Astrocyte (in vitro differentiated cells and primary cell): ENCODE measurements at places on chromosomes 1 and 21. TPM values are rescaled to one million over a fixed set of nuclear protein-coding genes. Genes with fewer than 3 reads are reported as not detected.

- DNase-seq: no peak
- peak overlapping the region; percentile 52 for H3K4me3 ChIP-seq
- H3K4me1 ChIP-seq: peaks cover 6% of the 10 kb centered on the region
Measured at GRCh38 chr1:167120899-167121298, 27.0 kb downstream of the STYXL2 start.

DNA sequence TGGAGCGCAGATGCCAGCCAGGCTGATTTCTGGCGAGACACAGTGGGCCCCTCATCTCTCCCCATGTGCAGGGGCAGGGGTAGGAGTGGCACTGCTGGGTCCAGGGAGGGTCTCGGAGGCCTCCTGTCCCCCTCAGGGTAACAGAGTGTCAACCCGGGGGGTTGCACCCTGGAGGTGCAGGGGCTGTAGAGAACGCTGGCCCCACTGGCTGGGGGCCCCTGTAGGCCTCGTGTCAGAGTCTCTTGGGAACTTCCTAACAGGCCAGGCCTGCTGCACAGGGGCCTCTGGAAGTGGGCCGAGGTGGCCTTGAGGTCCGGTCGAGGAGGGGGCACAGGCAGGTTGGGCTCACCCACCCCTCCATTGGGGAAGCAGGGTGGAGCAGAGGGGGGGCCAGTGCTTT is 38.9 kb upstream of the AJAP1 start:
- no peak overlapping the region for H3K4me3 ChIP-seq
- H3K36me3 ChIP-seq: no peaks in the 10 kb centered on the region
- H3K27ac ChIP-seq: no peak overlapping the region
- DNase-seq: no peak
- H3K4me1 ChIP-seq: no peaks in the 10 kb centered on the region

GRCh38 chr1:231801042-231801585 is 174.5 kb downstream of the DISC1 start:
- no peaks in the 10 kb centered on the region for H3K36me3 ChIP-seq
- H3K27me3 ChIP-seq: no peaks in the 10 kb centered on the region
- no peak overlapping the region for H3K27ac ChIP-seq
- no peak for DNase-seq

The RNF187 gene
- 129 and 146 TPM in 2 replicates for total RNA-seq

DNA sequence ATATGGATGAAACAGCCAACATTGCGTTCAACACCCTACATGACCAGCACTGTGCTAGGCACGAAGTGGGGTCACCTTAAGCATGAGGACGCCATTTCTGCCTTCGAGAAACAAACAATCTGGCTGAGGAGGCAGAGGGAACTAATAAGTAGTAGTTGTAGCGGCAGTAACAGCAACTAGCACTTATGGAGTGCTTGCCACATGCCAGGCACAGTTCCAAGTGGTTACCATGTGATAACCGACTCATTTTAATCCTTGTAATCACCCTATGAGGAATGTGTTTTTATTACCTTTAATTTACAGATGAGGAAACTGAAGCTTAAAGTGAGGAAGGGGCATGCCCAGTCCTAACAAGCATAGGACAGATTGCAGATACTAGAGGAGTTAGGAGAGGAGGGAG is 33.7 kb downstream of the KCND3 start:
- H3K27ac ChIP-seq: no peak overlapping the region
- H3K4me1 ChIP-seq: no peaks in the 10 kb centered on the region
- no peaks in the 10 kb centered on the region for H3K36me3 ChIP-seq
- DNase-seq: peak; percentile 12

- no peaks in the 10 kb centered on the region for H3K4me1 ChIP-seq
- H3K36me3 ChIP-seq: no peaks in the 10 kb centered on the region
- no peak for DNase-seq
- no peaks in the 10 kb centered on the region for H3K27me3 ChIP-seq
Measured at GRCh38 chr1:162218546-162218945, 149.1 kb downstream of the NOS1AP start.

DNA sequence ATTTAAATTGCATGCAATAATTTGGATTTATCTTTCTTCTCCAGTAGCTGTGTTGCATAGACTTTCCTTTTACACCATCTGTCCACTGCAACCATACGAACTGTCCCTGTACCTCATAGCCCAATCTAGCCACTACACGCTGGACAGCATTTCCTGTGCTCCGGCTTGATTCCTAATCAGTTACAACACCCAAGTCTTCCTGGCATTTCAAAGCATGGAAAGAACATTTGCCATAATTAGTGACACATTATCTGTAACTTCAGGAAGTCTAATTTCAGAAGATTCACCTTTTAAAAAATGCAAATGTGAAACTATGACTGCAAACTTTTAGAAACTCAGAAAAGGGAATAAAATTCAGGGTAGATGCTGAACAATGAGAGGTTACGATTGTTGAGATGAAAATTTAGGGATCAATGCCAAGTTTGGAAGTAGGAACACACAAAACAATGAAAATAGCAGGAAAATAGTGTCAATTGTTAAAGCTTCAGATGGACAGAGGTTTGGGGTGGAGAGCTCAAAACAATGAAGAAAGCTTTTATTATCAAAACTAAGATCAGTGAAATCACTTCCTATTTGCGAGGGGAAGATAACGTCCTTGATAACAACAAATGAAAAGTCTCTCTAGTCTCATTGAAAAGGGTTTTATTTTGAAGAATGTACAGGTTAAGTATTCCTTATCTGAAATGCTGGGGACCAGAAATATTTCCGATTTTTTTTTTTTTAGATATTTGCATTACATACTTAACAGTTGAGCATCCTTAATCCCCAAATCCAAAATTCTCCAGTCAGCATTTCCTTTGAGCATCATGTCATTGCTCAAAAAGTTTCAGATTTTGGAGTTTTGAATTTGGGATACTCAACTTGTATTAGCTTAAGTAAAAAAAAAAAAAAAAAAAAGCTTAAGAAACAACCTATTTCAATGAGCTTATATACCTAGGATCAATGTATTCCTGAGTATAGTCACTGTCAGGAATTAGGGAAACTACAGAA is 107.3 kb downstream of the FNBP1L start:
- no peak for DNase-seq
- H3K36me3 ChIP-seq: peaks cover 11% of the 10 kb centered on the region
- no peaks in the 10 kb centered on the region for H3K27me3 ChIP-seq

The FCRL5 gene
- not detected in 2 replicates for total RNA-seq

DNA sequence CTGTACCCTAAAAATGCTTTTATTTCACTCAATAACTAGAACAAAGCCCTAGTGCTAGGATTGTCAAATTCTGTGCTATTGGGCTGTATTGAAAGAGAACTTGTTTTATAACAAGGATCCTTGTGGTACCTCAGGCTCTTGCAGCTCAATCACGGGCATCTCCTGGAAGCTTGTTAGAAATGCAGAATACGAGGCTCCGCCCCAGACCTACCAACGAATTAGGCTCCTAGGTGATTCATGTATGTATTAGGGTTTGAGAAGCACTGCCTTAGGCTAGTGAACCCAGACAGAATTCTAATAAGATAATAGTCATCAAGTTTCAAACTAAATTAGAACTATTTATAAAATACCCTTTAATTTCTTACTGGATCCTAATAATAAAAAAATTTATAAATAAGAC is 45.6 kb downstream of the ZZZ3 start:
- H3K4me1 ChIP-seq: no peaks in the 10 kb centered on the region
- peaks cover 13% of the 10 kb centered on the region for H3K36me3 ChIP-seq
- DNase-seq: no peak
- no peak overlapping the region for H3K4me3 ChIP-seq

GRCh38 chr1:54407404-54408146 is 1.4 kb upstream of the SSBP3 start:
- peak overlapping the region; percentile 66 for H3K4me3 ChIP-seq
- DNase-seq: peak; percentile 87
- peak overlapping the region; percentile 79 for H3K27ac ChIP-seq
- H3K36me3 ChIP-seq: no peaks in the 10 kb centered on the region
- H3K4me1 ChIP-seq: peaks cover 36% of the 10 kb centered on the region

- no peak overlapping the region for H3K27ac ChIP-seq
- no peaks in the 10 kb centered on the region for H3K4me1 ChIP-seq
- no peak for DNase-seq
Measured at GRCh38 chr1:197327776-197328364, 59.8 kb downstream of the CRB1 start.

The S100A14 gene
- 0.38 and 0.57 TPM in 2 replicates for total RNA-seq

The MCOLN2 gene
- total RNA-seq: 1.4 and 1.6 TPM in 2 replicates

The XCL2 gene
- total RNA-seq: not detected in 2 replicates

DNA sequence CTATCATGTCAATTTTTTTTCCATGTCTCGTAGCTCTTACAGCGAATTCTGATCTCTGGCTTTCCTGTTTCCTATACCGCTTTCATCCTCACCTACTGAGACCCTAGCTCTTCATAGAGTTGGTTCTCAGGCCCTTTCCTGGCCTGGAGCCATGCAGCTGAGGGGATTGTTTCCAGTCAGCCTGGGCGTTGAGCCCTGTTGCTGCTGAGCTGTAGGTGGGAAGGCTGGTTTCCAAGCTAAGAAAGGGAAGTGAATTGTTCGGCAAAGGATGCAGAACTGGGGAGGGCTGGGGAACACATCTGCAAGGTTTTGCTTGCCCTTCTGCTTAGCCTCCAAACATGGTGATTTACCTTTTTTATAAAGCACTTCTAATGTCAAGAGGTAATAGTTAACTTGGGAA is 41.5 kb downstream of the SPATA46 start:
- H3K4me3 ChIP-seq: no peak overlapping the region
- no peaks in the 10 kb centered on the region for H3K4me1 ChIP-seq
- no peak overlapping the region for H3K27ac ChIP-seq
- H3K27me3 ChIP-seq: no peaks in the 10 kb centered on the region

The PLA2G5 gene
- total RNA-seq: not detected in 2 replicates

The MNDA gene
- not detected in 2 replicates for total RNA-seq

The NEK2 gene
- 1.4 and 1.6 TPM in 2 replicates for total RNA-seq

The STX12 gene
- 62.1 and 64.0 TPM in 2 replicates for total RNA-seq

DNA sequence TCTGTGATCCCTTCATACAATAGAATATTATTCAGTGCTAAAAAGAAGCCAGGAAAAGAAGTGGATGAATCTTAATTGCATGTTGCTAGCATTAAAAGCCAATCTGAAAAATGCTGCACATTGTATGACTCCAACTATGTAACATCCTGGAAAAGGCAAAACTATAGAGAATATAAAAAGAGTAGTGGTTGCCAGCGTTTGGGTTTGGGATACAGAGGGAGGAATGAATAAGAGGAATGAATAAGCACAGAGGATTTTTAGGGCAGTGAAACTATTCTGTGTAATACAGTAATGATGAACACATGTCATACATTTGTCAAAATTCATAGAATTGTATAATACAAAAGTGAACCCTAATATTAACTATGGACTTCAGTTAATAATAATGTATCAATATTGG is 42.5 kb downstream of the GPR88 start:
- H3K4me3 ChIP-seq: no peak overlapping the region
- DNase-seq: no peak
- peaks cover 2% of the 10 kb centered on the region for H3K4me1 ChIP-seq
- H3K27me3 ChIP-seq: no peaks in the 10 kb centered on the region
- H3K36me3 ChIP-seq: no peaks in the 10 kb centered on the region

DNA sequence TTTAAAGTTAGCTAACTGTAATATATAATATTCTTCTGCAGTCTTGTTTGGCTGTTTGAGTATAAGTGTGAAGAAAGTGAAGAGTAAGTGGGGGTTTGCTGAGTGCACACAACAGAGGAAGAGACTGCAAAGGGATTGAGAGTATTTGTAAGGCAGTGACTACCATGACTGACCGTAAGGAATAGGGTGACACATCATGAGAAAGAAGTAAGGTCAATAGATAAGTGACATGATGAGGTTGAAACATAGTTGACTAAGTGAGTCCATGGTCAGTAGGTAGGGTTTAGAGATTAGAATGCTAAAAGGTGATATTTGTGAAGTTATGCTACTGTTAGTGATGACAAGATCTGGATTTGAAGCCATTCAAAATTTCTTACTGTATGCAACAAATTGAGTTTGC is 27.7 kb downstream of the WARS2 start:
- H3K27ac ChIP-seq: no peak overlapping the region
- no peak for DNase-seq
- H3K36me3 ChIP-seq: no peaks in the 10 kb centered on the region
- H3K4me3 ChIP-seq: no peak overlapping the region
- H3K4me1 ChIP-seq: no peaks in the 10 kb centered on the region

DNA sequence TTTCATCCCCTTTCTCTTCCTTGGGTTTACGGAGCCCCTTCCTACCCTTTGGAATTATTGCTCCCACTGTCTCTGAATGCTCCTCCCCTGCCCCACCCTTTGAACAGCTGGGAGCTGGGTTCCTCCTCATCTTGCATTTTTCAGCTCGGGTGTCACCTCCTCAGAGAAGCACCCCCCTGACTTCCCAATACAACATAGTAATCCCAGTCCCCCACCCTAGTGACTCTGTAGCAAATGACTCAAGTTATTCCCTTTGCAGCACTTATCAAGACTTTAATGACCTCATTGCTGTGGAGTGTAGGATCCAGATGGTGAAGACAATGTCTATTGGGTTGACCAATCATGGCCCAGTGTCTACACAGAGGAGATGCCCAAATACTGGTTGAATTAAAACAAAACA is 8.9 kb upstream of the VWA5B1 start:
- peaks cover 26% of the 10 kb centered on the region for H3K4me1 ChIP-seq
- peak overlapping the region; percentile 58 for H3K27ac ChIP-seq
- H3K4me3 ChIP-seq: no peak overlapping the region
- peak; percentile 86 for DNase-seq
- no peaks in the 10 kb centered on the region for H3K36me3 ChIP-seq
- no peaks in the 10 kb centered on the region for H3K27me3 ChIP-seq

- H3K27ac ChIP-seq: peak overlapping the region; percentile 31
- H3K4me1 ChIP-seq: peaks cover 17% of the 10 kb centered on the region
- peak; percentile 74 for DNase-seq
- no peaks in the 10 kb centered on the region for H3K27me3 ChIP-seq
- H3K36me3 ChIP-seq: no peaks in the 10 kb centered on the region
Measured at GRCh38 chr21:29105218-29105617, 25.2 kb upstream of the MAP3K7CL start.

DNA sequence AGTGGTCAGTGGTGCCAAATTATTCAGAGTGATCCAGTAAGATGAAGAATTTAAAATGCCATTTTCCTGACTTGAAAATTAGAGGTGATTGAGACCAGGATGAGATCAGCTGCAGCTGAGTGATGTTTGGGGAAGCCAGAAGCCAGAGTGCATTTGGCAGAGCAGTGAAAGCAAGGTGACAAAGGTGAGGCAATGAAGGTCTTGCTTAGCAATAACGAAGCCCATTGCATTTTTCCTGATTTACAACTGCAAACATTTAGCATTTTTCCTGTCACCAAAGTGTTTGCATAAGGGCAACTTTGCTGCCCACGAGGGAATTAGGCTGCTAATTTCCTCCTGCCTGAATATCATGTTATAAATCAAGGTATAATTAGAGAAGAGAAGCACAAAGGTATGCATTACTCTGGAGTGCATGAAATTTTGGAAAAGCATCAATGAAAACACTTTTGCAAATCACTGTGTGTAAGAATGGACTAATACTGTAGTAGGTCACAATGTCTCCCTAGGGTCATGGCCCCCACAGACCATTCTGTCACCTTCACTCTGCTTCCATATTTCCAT is 188.2 kb upstream of the LYPLAL1 start:
- H3K4me1 ChIP-seq: no peaks in the 10 kb centered on the region
- H3K27me3 ChIP-seq: no peaks in the 10 kb centered on the region
- no peak overlapping the region for H3K4me3 ChIP-seq
- no peak for DNase-seq

DNA sequence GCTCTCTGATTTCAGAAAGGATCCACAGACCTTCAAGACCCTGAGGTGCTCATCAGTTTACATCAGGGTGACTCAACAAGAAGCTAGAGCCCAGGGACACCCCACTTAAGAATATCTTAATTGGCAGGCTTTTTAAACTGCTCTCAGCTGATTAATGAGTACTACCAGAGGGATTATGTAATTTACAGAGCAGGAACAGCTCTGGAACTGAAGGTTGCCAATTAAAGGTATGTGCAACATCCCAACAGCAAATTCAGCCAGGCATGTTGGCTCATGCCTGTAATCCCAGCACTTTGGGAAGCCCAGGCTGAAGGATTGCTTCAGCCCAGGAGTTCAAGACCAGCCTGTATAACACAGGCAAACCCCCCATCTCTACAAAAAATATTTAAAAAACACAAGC is 295.7 kb downstream of the SETD4 start:
- no peak overlapping the region for H3K27ac ChIP-seq
- DNase-seq: no peak
- no peaks in the 10 kb centered on the region for H3K36me3 ChIP-seq

The WNT3A gene
- not detected in 2 replicates for total RNA-seq
